EH (cell line): ENCODE measurements at places on chromosomes 4 and X.

DNA sequence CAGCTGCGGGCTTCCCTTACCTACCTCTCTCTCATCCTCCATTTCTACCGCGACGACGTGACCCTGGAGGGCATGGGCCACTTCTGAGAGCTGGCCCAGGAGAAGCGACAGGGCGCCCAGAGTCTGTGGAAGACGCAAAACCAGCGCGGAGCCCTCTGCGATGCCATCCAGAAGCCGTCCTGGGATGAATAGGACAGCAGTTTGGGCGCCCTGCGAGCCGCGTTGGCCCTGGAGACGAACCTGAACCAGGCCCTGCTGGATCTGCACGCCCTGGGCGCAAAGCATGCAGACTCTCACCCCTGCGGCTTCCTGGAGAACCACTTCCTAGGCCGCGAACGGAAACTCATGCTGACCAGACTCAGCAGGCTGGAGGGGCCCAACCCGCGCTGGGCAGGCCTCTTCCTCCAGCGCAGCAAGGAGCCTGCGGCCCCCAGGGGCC, 52.7 kb upstream of the TMPRSS11F start:
- DNase-seq: no peak

DNA sequence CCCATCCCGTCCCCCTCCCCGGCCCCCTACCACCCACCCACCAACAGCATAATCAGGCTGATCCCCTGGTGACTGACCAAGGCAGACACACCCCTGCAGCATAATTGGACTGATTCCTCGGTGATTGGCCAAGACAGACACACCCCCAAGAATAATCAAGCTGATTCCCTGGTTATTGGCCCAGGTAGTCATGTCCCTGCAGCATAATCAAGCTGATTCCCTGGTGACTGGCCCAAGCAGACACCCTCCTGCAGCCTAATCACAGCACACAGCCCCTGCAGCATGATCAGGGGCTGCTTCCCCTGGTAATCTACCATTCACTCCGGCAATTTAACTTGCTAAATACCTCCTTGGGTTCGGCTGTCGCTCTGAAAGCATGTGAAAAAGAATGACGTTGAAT, 47.5 kb upstream of the STS start:
- DNase-seq: no peak

GRCh38 chr4:138047290-138047689, 194.9 kb downstream of the SLC7A11 start:
- no peak for DNase-seq

DNA sequence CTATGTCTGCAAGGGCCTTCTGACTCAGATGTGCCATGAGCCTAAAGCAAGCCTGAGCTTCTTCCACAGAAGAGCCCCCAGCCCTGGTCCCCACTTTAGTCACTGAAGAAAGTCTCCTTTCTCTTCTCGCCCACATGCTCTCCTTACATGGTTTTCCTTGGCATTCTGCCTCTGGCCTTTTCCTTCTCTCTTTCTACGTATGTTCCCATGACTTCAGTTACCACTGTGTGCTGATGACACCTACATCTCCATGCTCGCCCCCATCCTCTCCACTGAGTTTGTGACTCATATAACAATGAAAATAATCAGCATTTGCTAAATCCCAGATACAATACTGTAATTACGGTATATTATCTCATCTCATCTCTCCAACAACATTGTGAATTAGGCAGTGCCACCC, 149.3 kb downstream of the AMMECR1 start:
- DNase-seq: peak; percentile 86

DNA sequence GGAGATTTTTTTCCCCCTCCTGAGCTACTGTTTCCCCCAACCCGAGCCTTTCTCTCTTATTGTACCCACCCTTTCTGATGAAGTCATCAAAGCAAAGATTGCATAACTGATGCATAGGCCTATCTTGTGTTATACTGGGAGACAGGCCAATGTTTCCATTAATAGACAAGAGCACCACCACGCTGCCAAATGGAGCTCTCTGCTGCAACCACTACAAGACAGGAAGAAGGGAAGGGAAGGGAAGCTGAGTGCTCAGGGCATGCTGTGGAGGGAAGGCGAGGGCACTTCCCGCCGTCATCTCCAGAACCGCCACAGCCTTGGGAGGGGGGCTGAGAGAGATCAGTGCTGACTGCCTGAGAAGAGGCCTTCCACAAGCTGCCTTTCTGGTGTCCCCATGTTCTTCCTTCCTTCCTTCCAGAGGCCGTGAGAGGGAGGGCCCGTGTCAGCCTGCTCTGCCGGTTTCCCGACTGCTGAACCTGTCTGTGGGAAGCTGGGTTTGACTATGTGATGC, 75.0 kb downstream of the MGST2 start:
- DNase-seq: peak; percentile 90

GRCh38 chrX:57573754-57574153, 18.1 kb upstream of the ZXDB start:
- peak; percentile 29 for DNase-seq

GRCh38 chrX:110341189-110342035, 17.2 kb upstream of the RTL9 start:
- peak; percentile 90 for DNase-seq

GRCh38 chr4:75110061-75110460, 177.1 kb downstream of the PARM1 start:
- no peak for DNase-seq

DNA sequence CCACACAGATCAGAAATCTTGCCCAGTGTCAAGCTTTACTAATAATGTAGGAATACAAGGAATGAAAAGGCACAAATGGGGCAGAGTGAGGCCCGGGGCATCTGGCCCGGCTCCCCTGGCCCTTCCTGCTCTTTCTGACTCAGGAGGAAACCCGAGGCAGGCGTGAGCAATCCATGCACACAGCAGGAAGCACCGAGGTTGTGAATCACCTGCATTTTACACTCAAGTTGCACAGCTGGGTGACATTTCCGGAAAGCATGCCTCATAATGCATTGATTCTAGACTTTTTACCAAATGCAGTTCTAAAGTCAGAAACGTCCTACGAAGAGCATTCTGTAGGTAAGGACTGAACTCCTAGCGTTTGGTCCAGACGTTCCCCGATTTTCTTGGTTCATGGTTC, 38.9 kb downstream of the PRIMPOL start:
- DNase-seq: peak; percentile 92

DNA sequence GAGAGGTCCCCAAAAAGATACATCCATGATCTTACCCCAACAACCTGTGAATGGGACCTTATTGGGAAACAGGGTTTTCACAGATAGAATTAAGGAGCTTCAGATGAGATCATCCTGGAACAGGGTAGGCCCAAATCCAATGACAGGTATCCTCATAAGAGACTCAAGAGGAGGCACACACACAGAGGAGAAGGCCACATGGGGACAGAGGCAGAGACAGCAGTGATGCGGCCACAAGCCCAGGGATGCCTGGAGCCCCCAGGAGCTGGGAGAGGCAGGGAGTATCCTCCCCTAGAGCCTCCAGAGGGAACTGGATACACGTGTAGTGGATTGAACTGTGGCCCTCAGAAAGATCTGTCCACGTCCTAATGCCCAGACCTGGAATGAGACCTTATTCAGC, 82.3 kb downstream of the PRKX start:
- DNase-seq: no peak

GRCh38 chrX:3518870-3519269, 172.4 kb upstream of the MXRA5 start:
- DNase-seq: peak; percentile 95

GRCh38 chr4:174084542-174084941, 198.9 kb downstream of the FBXO8 start:
- DNase-seq: peak; percentile 1
